ENCODE measurements at places on chromosomes 6 and 20.

- DNase-seq, result no peak
These were observed 431.8 kb upstream of the NOX3 start for GRCh38 chr6:155887421-155887820.

DNA sequence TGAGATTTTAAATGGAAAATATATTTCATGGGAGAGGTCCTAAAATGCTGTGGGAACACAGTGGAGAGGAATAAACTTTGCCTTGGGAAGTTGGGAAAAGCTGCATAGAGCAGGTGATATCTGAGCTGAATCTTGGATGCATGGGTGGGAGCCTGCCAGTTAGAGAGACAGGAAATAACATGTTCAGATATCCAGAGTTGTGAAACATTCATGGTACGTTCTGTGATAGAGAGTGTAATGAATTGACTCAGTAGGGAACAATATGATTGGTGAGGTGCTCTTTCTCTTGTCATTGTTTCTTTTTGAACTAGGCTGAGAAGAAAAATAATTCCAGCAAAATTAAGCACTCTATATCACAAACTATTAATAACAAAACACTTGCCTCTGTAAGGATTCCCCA, 72.8 kb downstream of the RPS12 start:
- no peak for DNase-seq

DNA sequence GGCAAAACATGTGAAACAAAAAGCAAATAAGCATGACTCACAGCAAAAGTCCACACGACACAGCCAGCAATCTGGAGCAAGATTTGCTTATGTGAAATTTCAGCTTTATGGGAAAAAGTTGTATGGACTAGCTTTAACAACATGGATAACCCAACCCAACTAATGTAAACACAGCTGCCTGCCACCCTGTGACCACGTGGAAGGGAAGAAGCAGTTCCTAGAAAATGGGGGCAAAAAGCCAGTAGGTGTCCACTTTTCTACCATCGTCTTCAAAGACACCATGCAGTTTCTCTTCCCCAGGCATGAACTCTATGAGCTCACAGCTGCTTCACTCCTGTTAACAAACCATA, 425.4 kb upstream of the RNF217 start:
- DNase-seq, result no peak

DNA sequence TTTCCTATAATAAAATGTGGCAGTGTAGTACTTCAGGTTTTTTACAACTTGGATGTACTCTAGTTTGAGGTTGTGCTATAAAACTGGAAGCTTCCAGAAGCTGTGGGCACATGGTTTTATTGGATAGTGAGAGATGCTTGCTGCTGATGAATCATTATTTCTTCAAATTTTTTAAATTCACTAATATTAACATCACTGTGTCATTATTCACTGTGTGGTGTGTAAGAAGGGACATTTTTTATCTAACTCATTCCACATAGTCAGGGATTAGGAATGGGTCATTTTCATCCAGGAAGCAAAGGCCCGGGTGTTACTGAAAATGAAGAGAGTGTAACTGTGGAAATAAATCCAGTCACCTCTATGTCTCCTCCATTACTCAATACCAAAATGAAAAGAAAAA, 421.0 kb downstream of the TENT5A start:
- DNase-seq, result no peak

- no peak for DNase-seq
These were observed 14.8 kb downstream of the APMAP start for GRCh38 chr20:24977797-24978196.

DNA sequence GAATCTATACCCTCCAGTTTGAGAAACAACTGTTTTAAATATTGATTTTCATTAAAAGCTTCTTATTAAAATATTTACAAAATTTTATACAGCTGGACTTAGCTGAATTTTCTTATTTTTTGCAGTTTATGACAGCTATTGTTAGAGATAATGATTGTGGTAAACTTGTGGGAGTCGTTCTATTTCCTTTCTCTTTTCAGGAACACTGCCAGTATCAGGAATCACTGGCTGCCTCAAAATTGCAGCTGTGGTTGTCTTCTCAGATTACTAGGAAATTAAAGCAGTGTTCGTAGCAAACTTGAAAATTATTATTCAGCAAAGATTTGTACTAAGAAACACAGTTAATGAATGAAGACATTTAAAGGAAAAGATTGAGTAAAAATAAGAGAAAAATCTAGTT, 311.0 kb downstream of the CENPW start:
- no peak for DNase-seq

DNA sequence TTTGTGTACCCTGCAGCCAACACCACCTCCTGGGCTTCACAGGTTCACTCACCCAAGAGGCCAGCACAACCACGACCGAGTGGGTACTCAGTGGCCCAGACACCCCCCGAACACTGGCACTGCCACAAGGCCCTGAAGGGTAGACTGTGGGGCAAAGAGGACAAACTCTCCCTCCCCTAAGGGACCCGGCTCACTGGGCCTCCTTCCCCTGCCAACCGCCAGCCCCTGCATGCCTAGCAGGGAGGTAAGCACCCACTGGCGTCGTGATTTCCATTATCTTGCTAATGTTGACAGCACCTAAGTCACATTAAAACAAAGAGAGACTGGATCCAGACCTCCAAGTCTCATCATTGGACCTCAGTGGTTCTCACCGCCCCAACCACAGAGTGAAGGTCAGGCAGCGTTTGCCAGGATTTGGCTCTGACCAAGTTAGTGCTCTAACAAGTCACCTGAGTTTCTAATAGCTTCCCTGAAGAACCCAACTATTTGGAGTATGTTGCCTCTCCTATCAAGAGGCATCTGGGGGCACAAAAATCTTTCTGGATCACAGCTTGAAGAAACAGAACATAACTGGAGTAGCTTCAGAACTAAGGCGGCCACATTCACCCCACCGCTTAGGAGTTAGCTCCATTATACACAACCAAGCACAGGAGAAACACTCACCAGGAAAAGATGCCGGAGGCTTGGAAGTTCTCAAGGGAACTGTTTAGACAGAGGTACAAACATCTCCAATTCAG, 14.0 kb upstream of the APMAP start:
- no peak for DNase-seq

DNA sequence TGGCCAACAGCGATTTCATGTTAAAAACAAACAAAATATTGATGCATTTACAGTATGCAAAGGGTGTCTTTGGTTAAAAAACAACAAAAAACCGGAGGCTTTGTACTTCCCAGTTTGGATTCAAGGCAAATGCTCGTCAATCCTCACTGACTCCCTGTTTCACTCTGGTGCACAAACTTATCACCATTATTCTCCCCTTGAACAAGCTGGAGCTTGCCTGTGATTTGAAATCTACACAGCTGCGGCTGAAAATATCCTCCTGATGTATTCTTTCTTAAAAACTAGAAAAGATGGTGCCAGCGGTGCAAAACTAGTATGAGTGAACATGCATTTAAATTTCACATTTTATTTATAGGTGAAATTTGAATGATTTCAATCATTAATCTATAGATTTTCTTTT, 3.3 kb downstream of the PERP start:
- DNase-seq, result no peak

- DNase-seq, result no peak
These were observed 47.9 kb upstream of the FYN start for GRCh38 chr6:111921103-111921502.

DNA sequence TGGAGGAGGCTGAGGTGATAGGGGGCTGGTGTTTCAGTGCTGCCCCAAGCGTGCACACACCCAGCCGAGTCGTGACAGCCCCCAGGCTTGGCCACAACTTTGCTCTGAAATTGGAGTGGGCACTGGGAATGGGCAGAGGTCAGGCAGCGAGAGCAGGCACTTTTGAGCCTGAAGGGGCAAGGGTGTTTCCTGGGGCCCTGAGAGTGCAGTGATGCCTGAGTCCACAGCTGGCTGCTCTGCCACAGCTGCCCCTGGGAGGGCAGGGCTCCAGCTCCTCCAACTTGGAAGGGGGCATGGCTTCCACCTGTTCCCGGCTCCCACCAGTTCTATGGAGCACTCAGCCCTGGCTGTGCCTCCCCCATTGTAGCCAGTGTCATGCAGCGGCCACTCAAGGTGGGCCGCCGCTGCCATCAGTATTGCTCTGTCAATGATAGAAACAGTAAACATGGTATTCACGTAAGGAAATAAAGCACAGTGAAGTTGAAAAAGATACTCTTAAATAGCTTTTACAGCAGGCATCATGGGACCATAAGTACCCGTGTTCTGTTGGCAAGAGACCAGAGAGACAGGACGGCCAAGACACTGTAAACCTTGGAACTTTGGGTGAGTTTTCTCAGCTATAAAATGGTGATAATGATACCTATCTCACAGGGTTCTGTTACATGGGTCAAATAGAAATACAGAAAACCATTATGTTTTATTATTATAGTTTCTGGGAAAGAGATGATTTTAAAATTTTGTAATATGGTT, 108.9 kb downstream of the THEMIS start:
- DNase-seq, result no peak

DNA sequence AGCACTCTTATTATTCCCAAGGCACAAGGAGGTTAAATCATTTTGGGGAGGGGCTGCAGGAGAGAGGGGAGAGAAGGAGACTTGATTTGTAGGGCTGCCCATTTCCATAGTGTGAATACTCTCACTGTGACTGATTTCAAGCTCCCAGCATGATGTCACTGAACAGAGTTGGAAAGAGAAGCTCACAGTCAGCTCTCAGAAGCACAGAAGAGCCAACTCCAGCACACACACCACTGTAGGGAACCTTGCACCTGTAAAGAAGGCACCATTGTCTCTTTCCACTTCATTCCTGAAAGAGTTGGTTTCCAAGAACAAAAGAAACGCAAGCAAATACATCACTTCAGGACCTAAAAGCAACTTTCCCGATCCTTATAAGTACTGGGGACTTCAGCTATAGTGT, 12.7 kb upstream of the STK35 start:
- no peak for DNase-seq

DNA sequence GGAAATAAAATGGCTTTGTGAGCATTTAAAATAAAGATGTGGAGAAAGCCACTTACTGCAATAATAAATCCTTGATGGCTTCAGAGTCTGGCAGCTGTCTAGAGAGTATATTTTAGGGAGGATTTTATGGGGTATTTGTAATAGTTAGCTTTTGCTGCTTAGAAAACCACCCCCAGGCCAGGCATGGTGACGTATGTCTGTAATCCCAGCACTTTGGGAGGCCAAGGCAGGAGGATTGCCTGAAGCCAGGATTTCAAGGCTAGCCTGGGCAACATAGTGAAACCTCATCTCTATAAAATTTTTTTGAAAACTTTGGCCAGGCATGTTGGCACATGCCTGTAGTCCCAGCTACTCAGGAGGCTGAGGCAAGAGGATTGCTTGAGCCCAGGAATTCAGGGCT, 63.8 kb downstream of the ISM1 start:
- no peak for DNase-seq

- no peak for DNase-seq
These were observed 38.7 kb upstream of the DSP start for GRCh38 chr6:7502743-7503142.

- no peak for DNase-seq
These were observed 57.0 kb downstream of the FGD2 start for GRCh38 chr6:37062424-37062823.

DNA sequence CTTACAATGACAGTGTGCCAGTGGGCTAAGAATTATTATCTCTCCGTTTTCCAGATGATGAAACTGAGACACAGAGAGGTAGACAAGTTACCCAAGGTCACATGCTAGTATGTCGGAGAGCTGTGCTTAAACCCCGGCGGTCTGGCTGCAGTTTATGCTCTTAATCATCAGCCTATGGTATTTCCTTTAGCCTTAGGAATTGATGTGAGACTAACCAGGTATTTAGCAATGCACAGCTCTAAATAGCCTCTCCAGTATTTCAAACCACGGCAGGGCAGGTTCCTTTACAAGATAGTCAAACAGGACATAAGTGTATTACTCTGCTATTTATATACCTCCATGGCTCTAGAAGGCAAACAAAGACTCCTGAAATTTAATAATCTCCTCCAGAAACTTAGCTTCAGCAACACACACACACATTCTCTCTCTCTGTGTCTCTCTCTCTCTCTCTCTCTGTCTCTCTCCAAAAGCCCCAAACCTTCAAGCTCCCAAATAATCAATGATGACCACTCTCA, 142.0 kb upstream of the ZNF217 start:
- no peak for DNase-seq

DNA sequence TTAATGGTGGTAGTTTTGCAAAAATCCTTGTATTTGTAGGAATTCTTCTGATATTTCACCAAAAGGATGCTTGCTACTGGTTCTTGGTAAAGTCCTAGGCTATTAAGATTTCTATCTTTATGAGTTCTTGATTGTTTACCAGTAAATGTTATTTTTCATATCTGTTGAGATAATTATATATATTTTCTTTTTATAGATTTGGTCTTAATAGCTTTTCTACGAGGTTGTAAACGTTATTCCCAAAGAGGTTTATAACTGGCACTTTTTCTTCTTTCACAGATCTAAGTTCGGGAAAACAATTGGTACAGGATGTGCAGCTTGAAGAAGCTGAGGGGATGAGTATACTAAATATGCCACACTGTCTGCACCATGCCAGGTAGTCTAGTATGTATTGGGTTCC, 55.1 kb upstream of the HBS1L start:
- no peak for DNase-seq

DNA sequence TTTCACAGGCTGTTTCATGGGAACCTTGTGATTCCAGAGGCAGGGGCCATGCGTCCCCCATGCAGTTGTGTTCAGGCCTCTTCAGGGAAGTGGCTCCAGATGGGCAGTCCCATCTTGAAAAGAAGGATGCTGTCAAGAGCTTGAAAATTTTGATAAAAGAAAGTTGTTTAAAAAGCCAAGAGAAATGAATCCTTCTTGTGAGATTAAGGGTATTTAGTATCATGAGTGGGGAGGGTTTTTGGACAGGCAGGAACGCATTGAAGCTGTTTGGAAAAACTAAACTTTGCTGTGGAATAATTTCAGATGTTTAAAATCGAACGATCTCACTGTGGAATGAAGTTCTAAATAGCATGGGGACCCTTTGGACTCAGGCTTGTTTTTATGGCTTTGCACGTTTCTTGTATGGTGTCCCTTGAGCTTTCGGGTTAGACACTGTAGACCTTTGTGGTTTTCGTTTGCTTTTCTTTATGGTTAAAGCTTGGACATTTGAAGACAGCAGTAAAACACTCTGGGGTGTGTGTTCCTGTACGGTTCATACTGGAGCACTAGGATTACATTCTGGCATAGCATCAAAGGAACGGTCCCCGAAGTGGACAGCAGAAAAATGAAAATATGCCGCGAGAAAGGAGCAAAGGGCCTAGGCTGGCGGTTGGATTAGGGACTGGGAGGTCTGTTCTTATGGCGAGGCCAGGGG, 18.2 kb downstream of the KIF25 start:
- DNase-seq, result no peak

DNA sequence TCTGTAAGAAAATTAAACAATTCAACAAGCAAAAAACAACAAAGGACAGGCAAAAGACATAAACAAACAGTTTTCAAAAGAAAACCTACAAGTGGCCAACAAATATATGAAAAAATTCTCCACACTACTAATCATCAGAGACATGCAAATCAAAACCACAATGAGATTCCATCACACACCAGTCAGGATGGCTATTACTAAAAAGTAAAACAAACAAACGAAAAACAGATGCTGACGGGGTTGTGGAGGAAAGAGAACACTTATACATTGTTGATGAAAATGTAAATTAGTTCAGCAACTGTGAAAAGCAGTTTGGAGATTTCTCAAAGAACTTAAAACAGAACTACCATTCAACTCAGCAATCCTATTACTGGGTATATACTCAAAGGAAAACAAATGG, 537.6 kb downstream of the HDGFL1 start:
- no peak for DNase-seq
